HT-29 (cell line): ENCODE measurements at places on chromosomes 11 and 22.
A peak's percentile ranks its signal among the peaks of the same experiment; 100 is the strongest.

DNA sequence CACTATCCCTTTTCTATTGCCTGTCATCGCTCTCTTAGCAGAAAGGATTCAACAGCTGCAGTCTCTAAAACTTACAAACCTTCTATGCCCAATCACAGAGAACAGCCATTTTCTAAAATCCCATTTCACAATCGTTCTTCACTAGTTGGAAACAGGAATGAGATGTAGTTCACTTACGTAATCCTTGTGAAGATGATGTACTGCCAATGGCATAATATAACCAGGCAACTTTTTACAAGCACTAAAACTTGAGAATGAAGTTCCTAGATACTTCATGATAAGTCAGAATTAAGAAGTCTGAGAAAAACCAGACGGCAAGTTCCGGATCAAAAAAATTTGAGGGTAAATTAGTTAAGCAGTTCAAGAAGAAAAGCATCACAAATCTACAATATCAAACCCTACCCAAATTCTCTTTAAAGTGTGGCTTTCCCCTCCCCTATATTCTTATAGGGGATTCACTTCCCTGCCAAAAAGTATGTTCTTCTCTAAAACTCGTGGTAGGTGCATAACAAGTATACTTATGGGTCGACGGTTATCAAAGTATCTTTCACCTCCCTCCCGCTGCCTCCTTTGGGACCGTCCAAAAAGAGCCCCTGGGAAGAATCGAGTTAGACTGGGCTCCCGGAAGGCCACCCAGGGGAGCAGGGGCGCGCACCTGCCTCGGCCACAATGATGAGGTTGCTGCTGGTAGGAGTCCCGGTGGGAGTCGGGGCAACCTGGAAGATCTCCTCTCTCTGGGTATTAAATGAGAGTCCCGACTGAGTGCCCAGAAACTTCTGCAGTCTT is 666 bp downstream of the MSANTD4 start:
- peak; percentile 24 for DNase-seq

DNA sequence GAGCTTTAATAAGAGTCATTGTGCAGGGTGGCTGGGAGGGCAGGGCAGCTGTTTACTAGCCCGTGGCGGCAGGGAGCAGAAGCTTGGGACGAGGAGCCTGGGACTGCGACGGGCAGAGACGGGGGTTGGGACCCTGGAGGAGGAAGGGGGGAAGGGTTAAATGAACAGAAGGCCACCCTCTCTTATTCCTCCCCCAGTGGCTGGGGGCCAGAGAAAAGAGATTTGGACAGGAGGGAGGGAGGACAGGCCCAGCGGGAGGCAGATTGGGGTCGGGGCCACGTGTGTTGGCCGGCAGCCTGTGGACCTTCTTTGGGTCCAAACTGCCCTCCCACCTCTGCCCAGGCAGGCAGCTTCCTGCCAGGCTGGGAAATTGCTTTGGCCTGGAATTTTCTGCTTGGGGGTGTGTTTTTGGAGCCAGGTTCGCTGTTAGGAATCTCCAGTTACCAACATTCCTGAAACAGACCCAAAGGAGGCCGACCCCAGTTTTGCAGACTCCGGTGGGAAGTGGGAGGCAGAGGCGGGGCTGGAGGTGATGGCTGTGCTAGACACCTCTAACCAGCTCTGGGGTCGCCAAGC is 50.2 kb downstream of the APOL3 start:
- no peak for DNase-seq

DNA sequence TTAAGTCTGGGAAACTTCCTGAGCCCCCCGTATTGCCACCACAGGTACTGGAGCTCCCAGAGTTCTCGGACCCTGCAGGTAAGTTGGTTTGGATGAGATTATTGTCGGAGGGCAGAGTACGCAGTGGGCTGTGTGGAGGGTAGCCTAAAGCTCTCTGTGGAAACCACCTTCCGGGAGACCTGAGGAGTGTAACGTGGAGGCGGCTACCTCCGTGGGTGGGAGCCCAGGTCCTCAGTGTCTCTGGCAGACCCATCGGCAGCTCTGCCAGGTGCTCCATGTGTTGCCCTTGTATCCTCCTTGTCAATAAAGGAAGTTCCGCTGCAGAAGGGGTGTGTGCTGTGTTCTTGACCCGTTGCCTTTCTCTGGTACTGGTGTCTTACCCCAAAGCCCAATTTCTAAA is 61.4 kb downstream of the SYT13 start:
- no peak for DNase-seq

DNA sequence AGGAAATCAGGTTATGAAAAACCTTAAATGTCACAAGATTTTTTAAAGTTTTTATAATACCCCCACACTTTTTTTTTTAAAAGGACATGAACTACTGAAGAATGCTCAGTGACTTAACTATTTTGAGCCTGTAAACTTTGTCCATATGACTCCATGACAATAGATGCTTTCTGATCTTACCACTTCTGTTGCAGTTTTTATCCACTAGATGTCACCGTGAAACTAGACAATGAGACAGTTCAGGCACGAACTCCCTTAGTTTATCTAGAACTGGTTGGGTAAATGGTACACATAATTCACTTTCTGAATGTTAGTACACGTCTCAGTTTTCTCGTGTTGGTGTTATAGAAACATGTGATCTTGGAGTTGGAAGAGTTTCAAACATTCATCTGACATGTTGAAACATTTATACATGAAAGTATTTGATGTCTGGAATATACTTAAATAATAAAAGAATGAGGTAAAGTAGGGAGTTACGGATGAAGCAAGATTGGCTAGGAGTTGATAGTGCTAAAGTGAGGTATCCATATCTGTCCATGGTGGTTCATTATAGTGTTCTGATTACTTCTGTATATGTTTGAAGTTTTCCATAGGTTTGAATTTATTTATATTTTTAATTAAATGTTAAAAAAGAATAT is 8.1 kb downstream of the CCDC15 start:
- DNase-seq: peak; percentile 92

GRCh38 chr11:112852143-112852866 is 108.9 kb upstream of the NCAM1 start:
- no peak for DNase-seq

DNA sequence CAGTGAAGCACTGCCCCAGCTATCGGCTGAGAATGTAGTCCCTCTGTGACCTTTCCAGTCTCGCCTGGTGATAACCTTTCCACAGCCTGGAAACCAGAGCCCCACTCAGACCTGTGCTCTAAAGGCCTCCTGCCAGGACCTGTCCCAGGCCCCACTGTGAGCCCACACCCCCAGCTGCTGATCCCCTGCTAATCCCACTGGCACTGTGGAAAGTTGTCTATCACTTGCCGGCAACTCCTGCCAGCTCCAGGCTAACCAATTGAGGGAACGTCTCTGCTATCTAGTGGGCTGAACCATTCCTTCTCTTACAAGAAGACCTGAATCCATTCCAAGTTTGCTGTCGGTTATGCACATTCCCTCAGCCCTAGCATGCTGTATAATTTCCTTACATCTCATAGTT is 328.2 kb downstream of the FAM181B start:
- no peak for DNase-seq

- no peak for DNase-seq
Observed at GRCh38 chr11:124315052-124315451, 1.3 kb upstream of the OR8D1 start.

DNA sequence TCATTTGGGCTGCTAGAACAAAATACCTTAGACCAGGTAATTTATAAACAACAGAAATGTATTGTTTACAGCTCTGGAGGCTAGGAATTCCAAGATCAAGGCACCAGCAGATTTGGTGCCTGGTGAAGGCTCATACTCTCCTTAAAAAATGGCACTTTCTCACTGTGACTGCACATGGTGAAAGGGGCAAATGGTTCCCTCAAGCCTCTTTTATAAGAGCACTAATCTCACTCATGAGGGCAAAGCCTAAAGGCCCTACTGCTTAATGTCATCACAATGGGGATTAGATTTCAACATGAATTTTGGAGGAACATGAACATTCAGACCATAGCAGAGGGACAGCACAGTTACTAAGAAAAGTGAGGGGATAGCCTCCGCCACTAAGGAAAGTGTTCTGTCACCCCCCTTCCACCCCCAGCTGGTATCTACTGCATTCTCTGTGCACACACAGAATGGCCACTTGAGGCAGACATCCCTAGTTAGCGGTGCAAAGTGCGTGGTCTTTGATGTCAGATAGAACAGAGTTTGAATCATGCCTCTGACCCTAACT is 47.2 kb upstream of the CEP295 start:
- peak; percentile 23 for DNase-seq

DNA sequence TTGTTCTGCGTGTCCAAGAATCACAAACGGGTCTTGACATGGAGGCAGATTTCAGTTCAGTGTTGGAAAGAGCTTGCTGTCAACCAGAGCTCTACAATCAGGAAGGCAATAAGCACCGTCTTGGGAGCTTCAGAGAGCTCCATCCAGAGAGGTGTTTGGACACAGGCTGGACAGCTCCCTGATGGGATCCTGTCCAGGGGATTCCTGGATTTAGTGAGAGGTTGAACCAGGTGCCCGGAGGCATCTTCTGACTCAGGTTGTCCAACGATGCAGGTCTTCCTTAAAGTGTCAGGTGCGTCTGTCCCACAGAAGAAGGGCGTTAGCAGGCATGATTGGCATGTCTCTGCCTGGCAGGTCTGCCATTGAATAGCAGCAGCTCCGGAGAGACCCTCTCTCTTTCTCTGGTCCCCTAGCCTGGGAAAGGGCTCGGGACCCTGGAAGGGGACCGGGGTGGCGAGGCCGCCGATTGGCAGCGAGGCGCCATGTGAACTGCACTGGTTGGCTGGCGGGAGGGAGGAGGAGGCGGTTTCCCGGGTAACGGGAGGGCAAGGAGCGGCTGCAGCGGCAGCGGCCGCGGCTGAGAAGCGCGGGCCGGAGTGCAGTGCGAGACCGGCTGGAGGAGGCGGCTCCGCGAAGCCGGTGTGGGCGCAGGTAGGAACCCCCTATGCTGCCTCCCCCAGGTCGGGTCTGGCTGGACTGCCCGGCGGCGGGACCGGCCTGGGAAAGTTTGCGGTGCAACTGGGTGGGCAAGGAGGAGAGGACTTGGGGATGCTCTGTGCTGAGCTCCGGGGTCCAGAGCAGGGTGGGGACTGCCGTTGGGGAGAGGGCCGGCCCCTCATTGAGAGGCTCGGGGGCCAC is 104.1 kb upstream of the E2F8 start:
- no peak for DNase-seq

DNA sequence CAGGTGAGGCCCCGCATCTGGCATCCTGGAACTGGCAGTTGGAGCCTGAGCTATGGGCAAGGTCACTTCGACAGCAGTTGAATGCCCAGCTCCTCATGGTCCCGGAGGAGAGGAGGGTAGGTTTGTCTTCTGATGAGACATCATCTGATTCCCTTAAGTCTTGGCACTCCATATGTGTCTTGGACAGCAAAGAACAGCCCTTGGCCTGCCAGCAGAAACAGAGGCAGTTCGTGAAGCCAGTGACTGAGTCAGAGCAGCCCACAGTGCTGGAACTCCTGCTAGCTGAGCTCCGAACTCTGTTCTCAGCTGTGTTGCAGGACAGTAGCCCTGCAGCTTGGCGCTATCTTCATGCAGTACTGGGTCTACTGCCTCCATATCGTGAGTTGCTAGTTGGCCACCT is 1.0 kb downstream of the DNHD1 start:
- DNase-seq: no peak

DNA sequence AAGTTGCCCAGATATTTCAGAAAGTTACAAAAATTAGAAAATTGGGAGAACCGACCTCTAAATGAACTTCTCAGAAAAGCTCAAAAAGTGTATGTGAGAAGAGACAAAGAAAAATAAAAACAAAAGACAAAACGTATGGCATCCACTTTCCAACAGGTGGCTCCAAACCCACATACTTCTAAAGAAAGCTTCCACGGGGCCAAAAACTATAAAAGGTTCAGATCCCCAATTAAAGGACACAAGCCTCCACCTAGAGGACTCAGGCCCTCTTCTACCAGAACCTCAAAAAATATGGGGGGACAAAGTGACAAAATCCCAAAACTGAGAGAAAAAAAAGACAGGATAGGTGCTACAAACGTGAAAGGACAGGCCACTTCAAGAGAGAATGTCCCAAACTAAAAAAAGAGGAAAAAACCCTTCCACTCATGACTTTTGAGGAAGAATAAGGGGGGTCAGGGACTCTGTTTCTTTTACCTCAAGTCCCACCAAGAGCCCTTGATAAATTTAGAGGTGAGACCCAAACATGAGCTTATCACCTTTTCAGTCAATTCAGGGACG is 8.8 kb downstream of the SCGB2A1 start:
- peak; percentile 53 for DNase-seq

DNA sequence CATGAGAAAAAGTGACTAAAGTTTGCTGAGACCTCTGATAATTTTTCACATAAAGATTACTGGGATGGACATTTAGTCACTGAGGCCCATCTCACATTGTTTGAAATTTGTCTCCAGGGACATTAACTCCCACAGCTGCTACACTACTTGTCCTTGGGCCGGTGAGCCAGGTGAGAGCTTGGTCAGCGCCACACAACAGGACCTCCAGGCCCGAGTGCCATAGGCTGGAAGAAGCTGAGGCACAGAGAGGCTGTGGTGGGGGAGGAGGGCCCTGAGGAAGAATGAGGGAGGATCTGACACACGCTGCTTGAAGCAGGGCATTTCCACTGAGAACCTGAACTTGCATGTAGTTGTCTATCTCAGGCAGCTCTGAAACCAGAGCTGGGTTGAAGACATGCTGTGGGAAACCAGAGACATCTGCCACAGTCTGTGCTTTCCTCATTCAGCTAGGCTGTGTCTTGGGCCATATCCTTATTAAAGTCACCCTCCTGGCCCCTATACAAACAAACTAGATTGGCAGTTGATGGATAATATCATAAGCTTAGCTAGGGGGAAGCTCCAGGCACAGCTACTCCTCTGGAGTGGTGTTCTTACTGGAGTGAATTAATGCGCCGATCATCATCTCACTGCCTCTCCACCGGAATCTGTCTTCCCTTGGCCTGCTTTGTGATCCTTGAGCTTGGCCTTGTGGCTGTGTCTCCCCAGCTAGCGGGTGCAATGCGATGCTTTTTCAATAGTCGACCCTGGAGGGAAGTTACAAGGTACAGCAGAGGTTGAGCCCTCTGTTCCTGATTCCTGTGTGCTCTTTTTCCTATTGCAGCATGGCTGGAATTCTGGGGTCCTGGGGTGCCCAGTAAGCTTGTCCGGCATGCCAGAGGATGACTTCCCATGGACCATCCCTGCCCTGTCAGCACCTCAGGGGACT is 225.3 kb upstream of the B3GAT1 start:
- DNase-seq: no peak

DNA sequence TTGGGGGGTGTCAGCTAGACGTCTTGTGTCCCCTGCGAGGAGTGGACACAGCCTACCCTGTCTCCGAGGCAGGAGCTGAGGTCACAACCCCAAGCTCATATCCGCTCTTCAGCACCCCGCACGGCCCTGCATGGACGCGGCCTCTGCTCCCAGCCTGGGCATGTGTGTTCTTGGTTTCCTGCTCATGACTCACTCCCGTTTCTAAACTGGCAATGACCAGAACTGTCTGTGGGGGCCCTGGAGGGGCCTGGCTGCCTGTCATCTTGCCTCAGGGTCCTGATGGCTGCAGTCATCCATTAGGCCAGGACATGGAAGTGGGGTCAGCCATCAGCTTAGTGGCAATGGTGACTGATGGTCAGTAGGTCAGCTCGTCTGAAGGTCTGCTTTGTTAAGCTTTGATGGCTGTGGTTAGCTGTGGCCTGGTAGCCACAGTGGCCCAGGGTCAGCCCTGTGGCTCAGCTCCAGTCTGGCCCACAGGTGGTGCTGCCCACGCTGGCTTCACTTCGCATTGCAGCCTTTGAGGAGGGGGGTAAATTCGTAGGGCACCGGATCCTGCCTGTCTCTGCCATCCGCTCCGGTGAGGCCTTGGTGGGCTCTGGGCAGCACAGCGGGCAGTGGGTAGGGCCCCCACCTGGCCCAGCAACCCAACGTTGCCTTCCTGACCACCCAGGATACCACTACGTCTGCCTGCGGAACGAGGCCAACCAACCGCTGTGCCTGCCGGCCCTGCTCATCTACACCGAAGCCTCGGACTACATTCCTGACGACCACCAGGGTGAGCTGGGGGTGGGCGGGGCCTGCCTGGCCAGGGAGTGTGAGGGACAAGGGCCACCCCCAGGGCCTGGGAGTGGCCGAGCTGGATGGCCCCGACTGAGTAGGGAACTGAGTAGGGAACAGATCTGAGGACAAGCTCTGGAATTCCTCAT is 12.0 kb downstream of the PLCB3 start:
- no peak for DNase-seq
